ENCODE measurements at places on chromosomes 6 and 20.

- DNase-seq: no peak
These were observed 159.9 kb downstream of the BCAS1 start for GRCh38 chr20:53910351-53911002.

DNA sequence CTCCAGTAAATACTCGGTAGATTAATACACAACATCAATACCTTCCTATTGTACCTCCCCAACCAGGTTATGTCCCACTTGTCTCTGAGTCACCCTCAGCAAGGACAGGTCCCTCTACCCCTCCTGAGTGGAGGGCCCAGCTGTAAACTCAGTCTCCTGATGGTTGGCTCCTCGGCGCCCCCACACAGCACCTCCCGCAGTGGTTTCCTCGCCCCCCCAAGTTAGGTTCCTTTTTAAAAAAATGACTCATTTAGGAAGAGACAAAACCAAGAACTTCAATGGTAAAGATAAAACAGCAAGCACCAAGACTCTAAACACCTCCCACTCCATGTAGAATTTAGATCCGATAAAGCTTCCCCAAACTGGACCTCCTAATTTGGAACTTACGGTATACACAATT is 83.5 kb downstream of the TRERF1 start:
- no peak for DNase-seq

DNA sequence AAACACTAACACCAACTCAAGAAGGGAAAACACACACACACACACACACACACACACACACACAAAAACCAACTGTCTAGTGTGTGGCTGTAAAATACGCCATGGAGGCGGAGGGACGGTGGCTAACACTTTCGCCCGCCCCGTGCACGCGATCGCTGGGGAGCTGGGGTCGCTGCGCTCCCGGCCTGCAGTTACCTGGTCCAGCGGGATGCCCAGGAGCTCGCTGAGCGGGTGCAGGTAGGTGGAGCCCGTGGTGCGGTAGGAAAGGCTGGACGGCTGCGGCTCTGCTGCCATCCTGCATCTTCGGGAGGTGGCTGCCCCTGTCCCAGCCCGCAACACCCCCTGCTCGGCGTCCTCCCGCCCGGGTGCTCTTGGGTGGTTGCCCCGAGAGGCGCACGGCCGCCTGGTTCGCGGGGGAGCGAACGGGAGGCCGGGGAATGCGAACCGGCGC is 303 bp downstream of the MBOAT1 start:
- no peak for DNase-seq

DNA sequence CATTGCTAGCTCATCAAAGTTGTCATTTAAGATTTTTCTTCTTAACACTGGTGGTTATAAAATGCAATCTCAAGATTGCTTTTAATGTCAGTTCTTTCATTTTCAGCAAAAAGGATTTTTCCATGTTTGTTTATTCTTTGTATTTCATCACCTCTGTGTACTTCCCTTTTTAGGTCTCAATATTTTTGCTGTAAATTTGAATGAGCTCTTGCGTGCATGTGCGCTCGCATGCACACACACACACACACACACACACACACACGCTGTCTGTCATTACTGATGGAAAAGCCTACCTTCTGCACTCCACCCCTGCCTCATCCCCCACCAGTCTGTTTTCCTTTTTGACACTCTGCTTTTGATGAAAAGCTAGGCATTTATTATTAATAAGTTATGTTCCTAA is 85.3 kb upstream of the FYN start:
- DNase-seq: peak; percentile 51

- DNase-seq: no peak
These were observed 12.9 kb downstream of the PHACTR1 start for GRCh38 chr6:12729467-12729866.

- no peak for DNase-seq
These were observed 13.4 kb upstream of the MYO6 start for GRCh38 chr6:75735491-75736186.

DNA sequence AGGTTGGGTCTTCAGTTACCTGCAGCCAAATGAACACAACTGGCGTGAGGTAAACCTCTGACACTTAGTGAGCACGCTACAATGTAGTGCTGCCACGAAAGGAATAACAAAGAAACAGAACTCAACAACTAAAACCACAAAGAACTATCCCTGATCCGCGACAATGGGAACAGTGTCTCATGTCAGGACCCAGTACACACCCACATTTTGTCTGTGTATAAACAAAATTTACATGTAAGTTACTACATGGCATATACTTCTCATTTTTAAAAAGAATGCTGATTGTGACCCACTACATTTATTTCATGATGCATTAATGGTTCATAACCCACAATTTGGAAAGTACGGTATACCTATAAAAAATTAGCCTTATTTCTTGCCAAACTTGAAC is 14.1 kb downstream of the FKBP1A start:
- DNase-seq: no peak

GRCh38 chr6:169965657-169966311 is 214.4 kb downstream of the ERMARD start:
- no peak for DNase-seq

GRCh38 chr6:21767891-21768648 is 174.5 kb downstream of the SOX4 start:
- DNase-seq: no peak

DNA sequence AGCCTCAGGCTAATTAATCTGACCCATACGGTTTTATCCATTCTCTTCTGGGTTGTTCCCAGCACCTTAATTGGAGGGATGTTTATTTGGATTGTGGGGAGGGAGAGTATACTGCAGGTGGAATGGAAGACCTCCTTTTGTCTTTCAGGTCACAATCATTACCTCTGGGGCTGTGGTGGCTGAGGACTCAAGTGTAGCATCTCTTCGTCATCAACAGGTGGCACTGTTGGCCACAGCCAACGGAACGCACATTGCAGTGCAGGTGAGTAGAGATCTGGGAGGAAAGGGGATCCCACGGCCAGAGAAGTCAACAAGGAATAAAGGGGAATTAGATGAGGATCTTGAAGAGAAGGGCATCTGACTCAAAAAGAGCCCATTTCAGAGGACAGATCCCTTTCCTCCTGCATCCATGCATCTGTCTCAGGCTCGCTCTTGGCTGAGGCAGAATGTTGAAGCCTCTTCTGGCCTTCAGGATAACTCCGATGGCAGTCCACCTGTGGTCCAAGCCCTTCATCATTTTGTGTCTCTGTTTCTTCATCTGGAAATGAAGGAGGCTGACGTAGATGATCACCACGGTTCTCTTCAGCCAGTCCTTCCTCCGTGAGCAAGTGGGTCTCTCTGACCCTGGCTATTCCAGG is 3.2 kb upstream of the DEF6 start:
- peak; percentile 54 for DNase-seq

- no peak for DNase-seq
These were observed 6.9 kb downstream of the SNAP25 start for GRCh38 chr20:10225439-10226060.

GRCh38 chr6:15875797-15876196 is 213.0 kb upstream of the DTNBP1 start:
- no peak for DNase-seq

DNA sequence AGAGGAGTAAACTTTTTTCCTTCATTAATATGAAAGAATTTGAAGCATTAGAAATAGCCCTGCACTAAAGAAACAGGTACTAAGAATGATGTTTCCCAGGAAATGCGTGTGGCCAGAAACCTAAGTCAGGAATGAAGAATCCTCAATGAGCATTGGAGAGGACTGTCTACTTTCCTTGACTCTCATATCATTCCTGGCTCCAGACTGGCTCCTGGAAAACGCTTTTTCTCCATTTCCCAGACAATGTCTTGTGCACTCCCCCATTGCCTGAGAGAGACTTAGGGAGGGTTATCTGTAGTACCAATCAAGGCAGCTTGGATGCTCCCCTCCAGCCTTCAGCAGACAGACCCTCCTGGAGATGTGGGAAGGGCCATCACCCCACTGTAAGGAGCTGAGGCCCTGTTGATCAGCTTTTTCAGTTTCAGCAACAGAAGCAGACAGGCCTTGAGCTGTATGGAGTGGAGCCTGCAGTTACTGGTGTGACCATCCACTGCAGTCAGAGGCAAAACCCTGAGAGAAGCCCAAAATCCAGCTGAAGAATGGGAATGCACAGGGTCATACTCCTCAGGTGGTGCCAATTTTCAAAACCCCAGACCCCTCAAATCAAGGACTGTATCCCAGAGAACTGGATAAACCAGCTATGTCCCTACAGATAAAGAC is 127.3 kb upstream of the NT5E start:
- no peak for DNase-seq

- no peak for DNase-seq
These were observed 65.5 kb upstream of the TNFAIP3 start for GRCh38 chr6:137801352-137802114.

GRCh38 chr6:16183187-16183664 is 54.3 kb downstream of the MYLIP start:
- no peak for DNase-seq

- DNase-seq: no peak
These were observed 26.2 kb downstream of the VEGFA start for GRCh38 chr6:43796168-43796567.

GRCh38 chr6:121816906-121817540 is 381.6 kb downstream of the GJA1 start:
- no peak for DNase-seq

- peak; percentile 90 for DNase-seq
These were observed 11.4 kb downstream of the SYNGAP1 start for GRCh38 chr6:33430991-33431879.

DNA sequence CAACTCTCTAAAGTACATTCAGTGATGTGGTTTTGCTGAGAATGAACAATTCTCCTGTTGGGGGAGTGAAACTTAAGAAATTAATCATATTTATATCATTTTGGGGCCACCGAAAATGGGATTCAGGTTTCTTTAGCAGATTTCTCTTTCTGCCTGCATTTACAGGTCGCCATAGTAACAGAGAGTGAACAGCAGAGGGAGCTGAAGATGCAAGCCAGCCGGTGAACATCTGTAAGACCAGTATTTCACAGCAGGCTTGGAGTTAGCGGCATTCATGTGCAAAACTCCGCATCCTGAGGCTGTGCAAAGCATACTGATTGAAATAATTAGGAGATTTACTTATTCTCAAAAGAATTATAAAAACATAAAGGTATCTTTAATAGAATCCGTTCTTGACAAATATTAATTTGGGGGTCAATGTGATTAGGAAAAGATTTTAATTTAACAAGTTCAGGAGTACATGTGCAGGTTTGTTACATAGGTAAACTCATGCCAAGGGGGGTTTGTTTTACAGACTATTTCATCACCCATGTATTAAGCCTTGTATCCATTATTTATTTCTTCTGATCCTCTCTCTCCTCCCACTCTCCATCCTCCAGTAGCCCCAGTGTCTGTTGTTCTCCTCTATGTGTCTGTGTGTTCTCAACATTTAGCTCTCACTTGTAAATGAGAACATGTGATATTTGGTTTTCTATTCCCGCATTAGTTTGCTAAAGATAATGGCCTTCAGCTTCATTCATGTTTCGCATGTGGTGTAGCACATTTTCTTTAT is 17.8 kb upstream of the HSF2 start:
- peak; percentile 90 for DNase-seq

DNA sequence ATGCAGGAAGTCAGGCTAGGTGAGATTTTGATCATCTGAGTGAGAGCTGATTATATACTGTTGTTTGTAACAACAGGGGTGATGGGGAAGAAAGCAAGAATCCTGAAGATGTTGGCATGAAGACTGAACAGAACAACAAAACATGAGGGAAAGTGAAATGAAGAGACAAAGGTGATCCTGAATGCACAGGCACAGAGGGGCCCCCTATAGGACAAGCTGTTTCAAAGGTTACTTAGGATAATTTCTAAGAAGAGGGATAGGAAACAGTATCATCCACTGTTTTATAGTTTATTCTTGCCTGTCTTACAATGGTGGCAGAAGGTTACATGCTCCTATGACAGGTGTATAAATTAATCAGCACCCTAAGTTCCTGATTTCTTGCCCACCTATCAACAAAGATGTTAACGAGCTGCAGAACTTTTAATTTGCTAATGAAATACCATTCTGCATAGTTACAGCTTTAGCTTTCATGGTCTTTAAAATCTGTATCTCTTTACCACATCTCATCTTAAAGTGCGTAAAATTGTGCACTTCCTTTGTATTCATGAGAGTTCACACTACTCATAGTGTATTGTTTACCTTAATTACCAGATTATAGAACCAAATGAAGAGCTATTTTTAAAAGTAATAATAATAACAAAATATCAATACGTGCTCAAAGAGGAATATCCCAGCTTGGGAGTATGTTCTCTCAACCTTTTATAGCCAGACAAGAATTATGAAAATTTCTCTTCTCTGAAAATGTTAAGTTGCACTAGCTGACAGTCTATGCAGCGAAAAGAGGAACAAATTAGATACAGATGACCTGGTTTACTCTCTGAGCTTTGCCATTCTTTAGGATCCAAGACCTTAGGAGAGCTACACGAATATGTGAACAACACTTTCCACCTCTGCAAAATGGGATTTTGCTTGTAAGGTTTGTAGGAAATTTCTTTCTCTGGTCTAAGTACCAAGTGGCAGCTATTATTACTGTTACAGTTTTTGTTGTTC is 192.5 kb downstream of the EDN1 start:
- DNase-seq: peak; percentile 40

GRCh38 chr6:54698974-54699373 is 147.6 kb upstream of the FAM83B start:
- peak; percentile 17 for DNase-seq

GRCh38 chr6:362231-362923 is 29.2 kb upstream of the IRF4 start:
- no peak for DNase-seq

GRCh38 chr6:22783931-22784330 is 214.6 kb downstream of the HDGFL1 start:
- peak; percentile 33 for DNase-seq

GRCh38 chr6:23441808-23442461 is 684.1 kb upstream of the NRSN1 start:
- peak; percentile 59 for DNase-seq

DNA sequence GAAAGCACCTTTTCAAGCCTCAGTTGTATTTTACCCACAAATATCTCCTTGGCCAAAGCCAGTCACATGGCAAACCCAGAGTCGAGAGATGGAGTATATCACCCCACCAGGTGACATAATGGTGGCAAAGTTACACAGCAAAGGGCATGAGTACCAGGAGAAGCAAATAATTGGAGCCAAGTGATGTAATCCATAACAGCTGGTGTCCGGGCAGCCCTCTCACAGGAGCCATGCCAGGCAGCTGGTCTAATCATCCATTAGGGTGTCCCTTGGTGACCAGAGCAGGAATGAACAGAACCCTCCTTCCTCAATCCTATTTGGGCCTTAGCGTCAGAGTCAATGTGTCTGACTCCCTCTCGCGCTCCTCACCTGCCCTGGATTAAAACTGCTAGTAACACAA is 272.1 kb downstream of the LRFN2 start:
- DNase-seq: no peak

- DNase-seq: no peak
These were observed 44.9 kb upstream of the KCNG1 start for GRCh38 chr20:51067792-51068191.

- peak; percentile 56 for DNase-seq
These were observed 3.4 kb downstream of the SLC32A1 start for GRCh38 chr20:38727607-38728190.

DNA sequence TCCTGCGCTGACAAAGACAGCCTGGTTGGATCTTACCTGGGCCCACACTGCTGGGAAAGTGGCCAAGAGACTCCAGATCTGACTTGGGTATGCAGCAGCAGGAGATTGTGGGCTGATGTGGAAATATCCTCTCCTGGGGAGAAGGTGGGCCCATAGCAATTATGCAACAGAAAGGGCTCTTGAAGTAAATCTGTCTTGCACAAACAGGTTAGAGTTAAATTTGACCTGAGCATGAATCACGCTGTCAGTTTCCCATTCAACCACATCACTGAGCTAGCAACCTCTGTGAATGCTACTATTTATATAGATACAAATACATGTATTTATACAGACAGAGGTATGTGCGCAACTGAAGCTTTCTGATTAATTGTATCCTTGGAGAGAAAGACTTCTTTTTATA is 28.3 kb upstream of the PDYN start:
- DNase-seq: no peak

Measured in eye (tissue), 1 donor.